Coronary artery (tissue), 2 donors: ENCODE measurements at places on chromosomes 13 and 19.

DNA sequence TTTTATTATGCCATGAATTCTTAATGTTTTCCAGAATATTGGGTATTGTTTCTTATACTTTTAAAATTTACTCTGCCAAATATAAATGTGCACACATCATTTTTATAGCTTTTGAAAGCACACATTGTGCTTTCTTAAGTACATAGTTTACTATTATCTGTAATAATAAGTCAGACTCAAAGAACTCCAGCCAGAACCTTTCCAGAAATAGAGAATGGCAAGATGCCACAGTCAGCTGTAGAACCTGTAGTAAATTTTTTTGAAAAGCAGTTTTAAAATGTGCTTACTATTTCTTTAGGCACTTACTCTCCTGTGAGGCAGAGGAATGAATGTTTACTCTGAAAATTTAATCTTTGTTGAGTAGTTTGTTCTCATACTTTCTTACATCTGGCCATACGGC lies 1287.1 kb downstream of the PCDH9 start:
- DNase-seq, result no peak

- DNase-seq, result no peak
Observed at GRCh38 chr13:34435338-34435737, 506.7 kb upstream of the NBEA start.

- no peak for DNase-seq
Observed at GRCh38 chr13:44051405-44051804, 171.7 kb downstream of the LACC1 start.

DNA sequence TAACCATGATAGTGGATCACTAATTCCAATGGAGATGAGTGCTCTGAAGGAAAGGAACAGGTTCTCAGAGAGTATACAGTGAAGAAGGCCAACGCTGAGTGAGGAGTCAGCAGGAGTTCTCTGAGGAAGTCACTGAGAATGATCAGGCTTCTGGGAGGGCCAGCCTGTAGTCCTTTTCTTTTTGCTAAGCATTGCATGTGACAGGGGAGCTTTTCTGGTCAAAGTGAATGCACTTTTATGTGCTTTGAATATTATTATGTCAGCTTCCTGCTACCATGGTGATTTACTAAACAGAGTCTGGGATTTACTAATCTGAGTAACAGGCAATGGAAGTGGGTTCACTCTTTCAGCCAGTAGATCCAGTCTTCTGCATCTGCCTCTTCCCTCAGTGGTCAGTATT lies 81.1 kb upstream of the SERP2 start:
- peak; percentile 33 for DNase-seq

- no peak for DNase-seq
Observed at GRCh38 chr13:74191410-74191809, 57.2 kb upstream of the KLF12 start.

DNA sequence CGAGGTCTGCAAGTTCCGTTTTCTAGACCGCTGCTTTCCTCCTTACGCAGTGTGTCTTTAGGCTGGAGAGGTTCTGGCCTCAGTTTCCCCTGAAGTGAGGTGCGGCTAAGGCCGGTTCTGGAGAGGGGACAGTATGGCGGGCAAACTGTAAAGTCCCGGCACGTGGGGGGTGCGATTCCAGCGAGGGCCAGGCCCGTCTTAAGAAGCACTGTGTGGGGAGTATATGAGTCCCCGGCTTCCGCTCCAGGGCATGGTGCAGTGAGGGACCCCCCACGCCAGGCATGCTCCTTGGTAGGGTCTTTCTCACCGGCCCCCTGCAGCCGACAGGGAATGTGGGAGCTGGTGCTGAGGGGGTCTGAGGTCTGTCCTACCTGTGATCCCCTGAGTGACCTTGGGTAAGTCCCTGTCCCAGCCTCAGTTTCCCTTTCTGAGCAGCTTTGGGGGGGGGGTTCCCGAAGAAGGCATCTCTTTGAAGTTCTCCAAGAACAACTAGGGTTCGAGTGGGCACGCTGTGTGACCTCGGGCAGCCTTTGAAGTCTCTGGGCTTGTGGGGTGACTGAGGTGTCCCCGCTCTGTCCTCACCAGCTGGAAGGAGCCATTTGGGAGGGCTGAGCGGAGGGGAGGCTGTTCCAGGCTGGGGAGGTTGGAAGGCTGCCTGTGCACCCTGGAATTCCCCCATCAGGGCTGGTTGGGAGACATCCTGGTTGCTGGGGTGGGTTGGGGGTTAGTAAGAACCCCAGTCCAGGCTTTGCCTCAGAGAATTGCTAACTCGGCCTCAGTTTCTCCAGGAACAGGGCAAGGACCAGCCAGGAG lies 1.5 kb downstream of the NFIC start:
- peak; percentile 81 for DNase-seq

DNA sequence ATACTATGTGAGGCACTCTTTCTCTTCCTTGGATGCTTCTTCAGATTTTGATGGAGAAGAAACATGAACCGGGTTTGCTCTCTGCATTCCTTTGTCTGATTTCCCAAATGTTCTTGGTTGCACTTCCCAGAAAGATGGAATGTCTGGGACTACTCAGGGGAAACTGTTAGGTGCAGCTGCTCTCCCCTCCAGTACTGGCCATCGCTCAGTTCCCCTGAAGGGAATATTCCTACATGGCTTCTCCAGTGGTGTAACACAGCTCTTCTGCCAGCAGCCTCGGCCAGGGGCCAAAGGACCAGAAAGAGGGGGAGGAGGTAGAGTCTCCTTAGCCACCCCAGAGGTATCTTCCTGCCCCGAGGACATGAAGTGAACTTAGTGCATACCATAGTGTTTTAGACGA lies 33.5 kb upstream of the SPRY2 start:
- no peak for DNase-seq

DNA sequence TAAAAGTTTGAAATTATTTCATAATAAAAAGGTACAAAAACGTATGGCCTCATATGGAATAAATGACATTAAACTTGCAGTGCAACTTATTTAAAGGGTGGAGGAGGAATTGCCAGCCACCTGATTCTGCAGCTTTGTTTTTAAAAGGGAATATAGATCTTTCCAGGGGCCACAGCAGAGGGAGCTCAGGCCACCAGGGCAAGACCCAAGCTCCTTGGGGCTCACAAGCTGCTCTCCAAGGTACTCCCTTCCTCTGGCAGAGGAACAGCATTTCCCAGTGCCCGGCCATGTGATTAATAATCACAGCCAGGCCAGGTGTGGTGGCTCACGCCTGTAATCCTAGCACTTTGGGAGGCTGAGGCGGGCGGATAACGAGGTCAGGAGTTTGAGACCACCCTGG lies 6.2 kb downstream of the ACOD1 start:
- DNase-seq, result no peak

DNA sequence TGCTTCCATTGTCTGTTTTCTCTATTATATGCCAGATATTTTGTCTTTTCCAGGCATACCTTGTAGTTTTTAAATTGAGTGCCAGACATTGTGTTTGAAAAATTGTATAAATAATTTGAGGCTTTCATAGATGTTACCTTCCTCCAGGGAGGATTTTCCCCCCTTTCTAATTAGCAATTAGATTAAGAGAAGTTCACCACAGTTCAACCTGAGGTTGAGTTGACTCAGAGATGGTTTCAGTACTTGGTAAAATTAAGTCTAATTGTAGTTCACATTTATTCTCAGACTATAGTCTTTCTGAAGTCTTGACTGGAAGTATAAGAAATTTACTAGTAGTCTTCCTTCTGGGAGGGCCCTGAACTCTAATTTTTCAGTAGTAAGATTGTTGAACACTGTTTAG lies 104.1 kb upstream of the SCEL start:
- no peak for DNase-seq

DNA sequence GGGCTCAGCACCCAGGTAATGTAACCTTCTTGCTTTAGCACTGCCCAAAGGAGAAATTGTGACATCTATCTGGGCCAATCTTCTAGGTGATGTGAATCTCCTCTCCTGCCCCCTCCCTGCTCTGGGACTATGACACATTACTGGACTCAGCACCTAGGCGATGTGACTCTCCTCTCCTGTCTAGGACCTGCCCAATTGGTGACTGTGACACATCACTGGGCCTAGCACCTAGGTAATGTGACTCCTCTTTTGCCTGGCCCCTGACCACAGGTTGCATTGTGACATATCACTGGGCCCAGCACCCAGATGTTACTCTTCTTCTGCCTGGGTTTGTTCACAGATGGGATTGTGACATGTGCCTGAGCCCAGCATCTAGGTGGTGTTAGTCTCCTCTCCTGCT lies 45.0 kb downstream of the ZNF85 start:
- DNase-seq, result no peak

GRCh38 chr19:11496391-11497163 lies 9.1 kb downstream of the ZNF653 start:
- no peak for DNase-seq

DNA sequence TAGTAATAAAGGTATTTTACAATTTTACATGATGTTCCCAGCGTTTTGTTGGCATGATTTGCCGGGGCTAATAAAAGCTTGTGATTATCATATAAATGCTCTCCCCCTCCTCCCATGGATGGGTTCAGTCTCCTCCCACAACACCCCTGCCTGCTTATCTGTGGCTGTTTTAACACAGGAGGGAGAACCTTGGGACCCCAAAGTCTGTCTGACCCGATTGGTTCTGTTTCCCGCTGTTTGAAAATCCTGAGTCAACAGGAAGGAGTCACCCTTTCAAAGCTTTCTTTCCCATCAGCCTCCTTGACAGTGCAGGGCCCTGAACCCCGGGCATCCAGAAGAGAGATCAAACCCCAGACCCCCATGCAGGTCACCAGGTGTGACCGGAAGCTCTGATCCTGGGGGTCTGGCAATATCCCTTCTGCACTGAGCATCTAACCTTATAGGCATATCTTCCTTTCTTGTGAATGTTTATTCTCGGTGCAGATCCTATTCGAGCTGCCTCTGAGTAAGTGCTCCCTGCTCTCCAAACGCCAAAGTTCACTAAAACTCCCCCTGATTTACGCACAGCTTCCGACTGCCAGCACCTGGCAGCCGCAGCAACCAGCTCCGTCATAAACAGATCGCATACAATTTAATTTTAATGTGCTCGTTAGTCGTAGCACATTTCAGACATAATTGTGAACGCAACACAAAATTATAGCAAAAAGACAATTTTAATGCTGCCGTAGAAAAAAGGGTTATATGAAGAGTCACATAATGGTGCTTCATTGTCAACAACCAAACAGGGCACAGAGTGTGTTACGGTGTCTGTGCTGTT lies 74.8 kb downstream of the TSHZ3 start:
- DNase-seq, result no peak

DNA sequence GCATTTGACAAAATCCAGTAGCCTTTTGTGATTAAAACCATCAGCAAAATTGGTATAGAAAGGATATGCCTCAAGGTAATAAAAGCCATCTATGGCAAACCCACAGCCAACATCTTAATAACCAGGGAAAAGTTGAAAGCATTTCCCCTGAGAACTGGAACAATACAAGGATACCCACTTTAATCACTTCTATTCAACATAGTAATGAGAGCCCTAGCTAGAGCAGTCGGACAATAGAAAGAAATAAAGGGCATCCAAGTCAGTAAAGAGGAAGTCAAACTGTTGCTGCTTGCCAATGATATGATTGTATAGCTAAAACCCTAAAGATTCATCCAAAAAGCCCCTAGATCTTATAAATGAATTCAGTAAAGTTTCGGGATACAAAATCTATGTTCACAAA lies 1510.3 kb downstream of the PCDH9 start:
- DNase-seq, result no peak

DNA sequence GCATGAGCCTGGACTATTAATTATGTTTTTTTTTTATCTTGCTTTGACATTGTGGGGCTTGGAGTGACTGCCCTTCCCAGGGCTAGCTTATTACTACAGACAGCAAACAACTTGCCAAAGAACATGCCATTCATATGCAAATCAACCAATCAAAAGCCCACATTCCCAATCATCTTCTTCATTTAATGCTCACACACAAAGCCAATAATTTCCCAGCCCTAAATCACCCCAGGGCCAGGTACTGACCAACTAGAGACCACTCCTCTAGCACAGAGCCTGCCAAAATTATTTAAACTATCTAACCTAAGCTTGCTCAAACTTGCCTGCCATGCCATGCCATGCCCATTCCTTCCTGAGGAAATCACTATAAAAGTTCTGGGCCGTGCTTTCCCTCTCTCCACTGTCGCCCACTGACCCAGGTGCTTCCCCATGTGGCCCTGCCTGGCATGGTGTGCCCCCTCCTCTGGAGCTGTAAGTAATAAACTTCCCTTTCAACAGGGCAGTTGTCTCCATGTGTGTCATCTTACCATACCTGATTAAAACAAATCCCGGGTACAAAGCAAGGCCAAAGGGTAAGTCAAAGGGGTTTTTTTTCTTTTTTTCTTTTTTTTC lies 15.7 kb downstream of the PBX4 start:
- DNase-seq, result no peak

DNA sequence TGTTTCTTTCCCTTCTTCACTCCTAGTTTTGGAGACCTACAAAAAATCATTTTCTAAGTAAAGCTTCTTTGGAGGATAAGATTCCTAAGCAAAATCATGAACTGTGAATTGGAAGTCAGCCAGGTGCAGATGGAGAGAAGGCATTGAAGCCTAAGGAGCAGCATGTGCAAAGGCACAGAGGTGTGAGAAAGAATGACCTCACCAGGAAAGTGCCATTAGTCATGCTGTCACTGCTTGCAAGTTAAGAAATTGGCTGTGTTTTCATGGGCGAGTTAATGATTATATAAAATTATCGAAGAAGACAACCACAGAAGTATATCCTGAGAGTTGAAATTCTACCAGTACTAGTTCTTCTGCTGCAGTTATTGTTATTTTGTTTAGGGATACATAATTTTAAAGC lies 80.3 kb upstream of the KLHL1 start:
- no peak for DNase-seq

GRCh38 chr13:114259974-114260373 lies 21.4 kb upstream of the UPF3A start:
- DNase-seq, result no peak

DNA sequence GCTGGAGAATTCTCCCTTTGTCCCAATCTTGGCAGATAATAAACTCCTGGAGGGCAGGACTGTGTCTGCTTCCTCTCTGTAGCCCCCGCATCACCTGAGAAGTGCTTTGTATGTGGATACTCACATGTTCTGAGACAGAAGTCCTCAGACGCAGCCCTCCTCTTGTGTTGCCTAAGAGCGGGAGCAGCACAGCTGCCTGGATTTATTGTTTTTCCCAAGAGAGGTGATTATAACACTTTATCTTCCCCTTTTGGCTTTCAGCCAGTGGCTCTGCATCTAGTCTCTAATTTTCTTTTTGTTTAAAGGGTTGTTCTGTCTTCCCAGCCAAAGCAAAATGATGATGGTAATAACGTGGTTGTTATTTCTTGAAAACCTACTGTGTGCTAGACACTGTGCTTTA lies 36.1 kb downstream of the OLFM4 start:
- DNase-seq, result no peak

DNA sequence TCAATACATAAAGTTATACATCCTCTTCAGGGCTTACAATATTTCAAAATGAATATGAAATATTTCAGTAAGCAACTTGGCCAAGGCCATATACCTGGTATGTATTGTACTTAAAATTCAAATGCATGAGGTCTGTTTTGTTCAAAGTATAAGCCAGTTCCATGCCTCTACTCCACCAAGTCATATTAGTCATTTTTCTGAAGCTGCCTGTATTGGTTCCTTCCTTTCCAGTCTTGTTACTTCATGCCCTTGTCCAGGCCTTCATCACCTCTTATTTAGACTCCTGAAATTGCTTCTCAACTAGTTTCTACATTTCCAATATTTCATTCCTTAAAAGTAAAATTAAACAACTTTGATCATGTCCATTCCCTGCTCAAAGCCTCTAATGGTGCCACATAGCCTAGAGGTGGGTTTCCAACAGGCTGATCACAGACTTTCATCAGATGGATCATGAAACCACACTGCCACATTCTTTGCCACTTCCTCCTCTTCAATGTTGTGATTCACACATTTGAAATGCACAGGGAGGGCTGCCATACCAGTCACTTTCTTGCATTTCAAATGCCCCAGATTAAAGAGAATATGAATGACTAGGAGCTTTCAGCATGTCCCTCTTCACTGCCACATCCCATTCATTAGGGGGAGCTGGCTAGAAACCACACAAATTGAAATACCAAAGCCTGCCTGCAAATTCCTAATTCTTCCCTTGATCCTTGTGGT lies 424.1 kb upstream of the DACH1 start:
- DNase-seq, result no peak
